ENCODE measurements at places on chromosomes 7 and 10.

- no peak for DNase-seq
These were observed 375.0 kb upstream of the FZD8 start for GRCh38 chr10:36017137-36017536.

- DNase-seq = no peak
These were observed 26.6 kb upstream of the DDC start for GRCh38 chr7:50591480-50592438.

DNA sequence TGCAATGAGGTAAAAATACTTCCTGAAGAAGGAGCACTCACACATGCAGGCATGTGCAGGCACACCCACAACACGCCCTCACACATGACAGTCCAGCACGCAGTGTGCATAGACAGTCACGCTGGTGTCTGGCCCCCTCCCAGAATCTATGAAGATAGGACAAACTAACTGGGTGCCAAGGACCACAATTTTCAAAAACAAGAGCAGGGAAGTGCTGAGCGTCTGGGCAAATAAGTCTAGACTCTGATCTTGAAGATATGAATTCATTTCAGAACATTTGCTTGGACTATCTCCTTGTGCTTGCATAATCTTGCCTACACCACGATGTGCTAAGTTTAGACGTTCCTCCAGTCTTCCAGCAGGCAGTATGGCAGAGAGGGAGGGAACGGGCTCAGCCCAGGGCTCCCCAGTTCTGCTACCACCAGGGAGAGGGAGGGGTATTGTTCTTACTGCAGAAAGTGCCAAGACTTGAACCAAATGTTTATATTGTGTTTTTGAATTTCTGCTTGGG, 276.5 kb upstream of the KLF6 start:
- DNase-seq = no peak

- DNase-seq = no peak
These were observed 233.8 kb upstream of the PPP2R2D start for GRCh38 chr10:131667047-131667446.

DNA sequence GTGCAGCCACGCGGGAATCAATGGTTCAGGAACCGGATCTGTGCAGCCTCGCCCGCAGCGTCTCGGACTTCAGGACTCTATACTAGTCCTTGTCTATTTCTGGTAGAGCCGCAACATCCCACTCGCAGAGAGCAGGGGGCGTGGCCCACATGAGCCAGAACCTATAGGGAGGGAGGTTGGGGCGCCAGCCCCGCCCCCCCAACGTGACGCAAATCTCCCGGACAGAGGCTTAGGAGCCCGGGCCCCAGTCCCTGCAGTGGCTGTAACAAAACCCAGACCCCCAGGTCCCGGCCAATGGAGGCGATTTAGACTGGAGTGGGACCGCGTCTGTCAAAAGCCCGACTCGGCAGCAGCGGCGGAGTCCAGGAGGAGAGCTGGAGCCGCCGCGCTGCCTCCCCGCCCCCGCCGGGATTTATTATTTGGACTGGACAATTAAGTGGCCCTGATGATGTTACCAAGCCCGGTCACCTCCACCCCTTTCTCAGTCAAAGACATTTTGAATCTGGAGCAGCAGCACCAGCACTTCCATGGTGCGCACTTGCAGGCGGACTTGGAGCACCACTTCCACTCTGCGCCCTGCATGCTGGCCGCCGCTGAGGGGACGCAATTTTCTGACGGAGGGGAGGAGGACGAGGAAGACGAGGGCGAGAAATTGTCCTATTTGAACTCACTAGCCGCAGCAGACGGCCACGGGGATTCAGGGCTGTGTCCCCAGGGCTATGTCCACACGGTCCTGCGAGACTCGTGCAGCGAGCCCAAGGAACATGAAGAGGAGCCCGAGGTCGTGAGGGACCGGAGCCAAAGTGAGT, at the start of gene NKX2-3:
Gene NKX2-3 (plus strand): TSS at position 256 of the 809 bp plus-strand sequence. CDS start 190 bp downstream, at position 446.
- no peak for DNase-seq

DNA sequence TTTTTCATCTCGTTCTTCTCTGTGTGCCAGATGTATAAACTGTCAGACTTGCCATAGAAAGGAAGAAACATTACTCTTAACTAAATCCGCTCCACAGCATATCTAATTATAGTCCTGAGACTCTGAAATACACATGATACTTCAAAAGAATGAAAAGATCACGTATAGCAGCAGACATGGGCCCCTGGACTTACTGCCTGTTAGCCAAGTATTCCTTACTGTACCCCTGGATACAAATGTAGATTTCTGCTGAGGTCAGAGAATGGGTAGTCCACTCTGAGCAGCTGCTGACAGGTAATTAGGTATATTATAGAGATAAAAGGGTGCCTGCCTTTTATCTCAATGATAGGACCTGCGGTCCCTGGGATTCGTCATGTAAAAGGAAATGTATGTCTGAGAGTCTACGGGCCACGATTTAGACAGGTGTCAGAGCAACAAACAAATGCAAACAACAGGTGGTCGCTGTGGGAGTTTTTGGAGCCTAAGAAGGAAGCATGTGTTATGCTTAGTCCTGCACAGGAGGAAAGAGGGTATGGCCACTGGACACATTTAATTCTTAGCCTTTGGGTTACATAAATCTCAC, 69.4 kb downstream of the VOPP1 start:
- no peak for DNase-seq

DNA sequence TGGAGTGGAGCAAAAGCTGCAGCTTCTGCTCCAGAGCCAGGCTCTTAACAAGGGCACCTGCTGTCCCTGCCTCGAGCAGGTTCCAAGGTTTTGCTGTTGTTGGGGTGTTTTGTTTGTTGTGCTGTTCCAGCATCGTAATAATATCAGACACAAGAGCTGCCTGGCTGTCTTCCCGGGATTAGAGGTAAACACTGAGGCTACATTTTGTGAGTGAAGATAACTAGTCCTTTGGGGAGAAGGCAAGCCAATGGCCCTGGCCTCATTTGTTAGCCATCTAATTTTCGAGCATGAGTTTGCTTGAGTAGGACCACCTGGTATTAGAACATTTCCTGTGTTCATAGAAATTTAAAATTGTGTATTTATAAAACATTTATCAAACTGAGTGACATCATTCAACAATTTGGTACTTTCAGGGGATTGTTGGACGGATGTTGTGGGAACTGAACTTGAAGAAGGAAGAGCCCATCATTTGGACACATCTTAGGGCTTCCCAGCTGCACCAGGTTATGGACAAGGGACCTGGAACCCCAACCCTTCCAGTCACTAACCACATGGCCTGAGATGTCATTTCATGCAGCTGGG, 555.0 kb downstream of the TNS3 start:
- DNase-seq = no peak

- DNase-seq = no peak
These were observed 561 bp upstream of the HNRNPF start for GRCh38 chr10:43409385-43410109.

GRCh38 chr10:100340948-100341847, 5.8 kb upstream of the SCD start:
- DNase-seq = no peak

DNA sequence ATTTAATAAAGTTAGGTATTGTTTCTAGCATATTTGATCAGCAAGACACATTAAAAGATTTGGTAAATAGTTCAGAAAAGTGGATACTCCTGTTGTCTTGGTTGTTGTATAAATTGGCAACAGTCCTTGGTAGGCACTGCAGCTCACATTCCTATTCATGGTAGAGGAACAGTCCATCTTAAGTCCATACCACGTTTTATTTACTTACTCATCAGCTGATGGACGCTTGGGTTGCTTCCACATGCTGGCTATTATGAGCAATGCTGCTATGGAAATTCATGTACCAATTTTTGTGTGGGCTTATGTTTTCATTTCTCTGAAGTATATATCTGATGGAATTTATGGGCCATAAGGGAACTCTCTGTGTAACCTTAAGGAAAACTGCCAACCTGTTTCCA, 43.3 kb downstream of the C10orf120 start:
- DNase-seq = no peak

Data from cortex of kidney (tissue), 1 donor.